ENCODE measurements at places on chromosomes 11 and 22. TPM values are rescaled to one million over a fixed set of nuclear protein-coding genes. Genes with fewer than 3 reads are reported as not detected.

Gene GPR137
- total RNA-seq = 54.3 TPM

Gene OR51D1
- total RNA-seq = not detected

Gene KRTAP5-1
- not detected for total RNA-seq

Gene KCNJ5
- total RNA-seq = 0.12 TPM

Gene OR52A1
- not detected for total RNA-seq

Measured in A549 treated with ZK216348 at 1 μM for 4 hours (cell line).